Lower leg skin (tissue), 4 donors: ENCODE measurements at places on chromosomes 6 and 20.
A peak's percentile ranks its signal among the peaks of the same experiment; 100 is the strongest.

DNA sequence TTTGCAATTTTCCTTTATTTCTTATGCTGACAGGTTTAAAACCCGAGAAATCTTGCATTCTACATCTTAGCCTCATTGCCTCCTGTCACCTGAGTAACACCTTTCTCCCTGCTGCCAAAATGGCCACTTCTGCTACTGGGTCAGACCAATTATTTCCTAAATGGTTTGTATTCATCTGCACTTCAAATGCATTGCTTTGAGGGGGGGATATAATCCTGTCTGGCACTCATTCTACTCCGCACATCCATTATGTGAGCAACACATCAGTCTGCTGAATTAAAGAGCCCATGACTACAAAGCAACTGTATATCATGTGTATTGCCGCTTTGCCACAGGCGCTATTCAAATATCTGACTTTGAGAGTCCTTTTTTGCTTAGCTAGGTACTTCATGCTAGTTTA, 141.6 kb upstream of the TSHZ2 start:
- no peak for DNase-seq

DNA sequence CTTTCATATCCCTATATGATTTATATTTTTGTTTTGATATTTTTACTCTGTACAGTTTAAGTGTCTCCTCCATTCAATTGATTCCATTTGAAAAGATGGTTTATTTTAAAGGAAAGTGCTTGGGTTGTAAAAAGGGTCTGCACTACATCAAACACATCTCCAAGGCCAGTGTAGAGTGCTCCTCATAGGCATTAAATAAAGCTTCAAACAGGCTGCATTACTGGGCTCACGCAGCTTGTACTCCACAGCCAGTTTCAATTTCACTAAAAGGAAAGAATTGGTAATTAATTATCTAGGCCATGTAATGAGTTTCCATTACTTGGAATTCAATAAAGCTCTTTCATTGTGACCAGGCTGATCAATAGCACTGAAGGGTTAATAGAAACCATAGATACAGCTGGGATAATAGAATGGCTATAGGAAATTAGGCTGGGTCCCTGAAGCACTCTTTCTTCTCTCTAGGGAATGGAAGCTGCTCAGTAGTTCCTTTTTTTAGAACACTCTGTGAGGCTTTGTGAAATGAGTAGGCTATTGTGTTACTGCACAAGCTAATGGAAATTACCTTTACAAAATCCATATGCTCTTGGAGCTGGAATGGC, 442.2 kb downstream of the RNF144B start:
- DNase-seq: no peak

DNA sequence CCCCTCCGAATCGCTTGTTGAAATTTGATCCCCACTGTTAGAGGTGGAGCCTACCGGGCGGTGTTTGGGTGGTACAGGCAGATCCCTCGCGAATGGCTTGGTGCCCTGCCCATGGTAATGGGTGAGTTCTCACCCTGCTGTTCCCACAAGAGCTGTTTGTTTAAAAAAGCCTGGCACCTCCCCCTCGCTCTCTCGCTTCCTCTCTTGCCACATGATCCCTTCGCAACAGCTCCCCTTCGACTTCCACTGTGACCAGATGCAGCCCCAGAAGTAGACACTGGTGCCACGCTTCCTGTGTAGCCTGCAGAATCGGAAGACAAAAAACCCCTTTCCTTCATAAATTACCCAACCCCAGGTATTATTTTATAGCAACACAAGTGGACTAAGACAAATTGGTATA, 292.2 kb upstream of the QKI start:
- DNase-seq: no peak

DNA sequence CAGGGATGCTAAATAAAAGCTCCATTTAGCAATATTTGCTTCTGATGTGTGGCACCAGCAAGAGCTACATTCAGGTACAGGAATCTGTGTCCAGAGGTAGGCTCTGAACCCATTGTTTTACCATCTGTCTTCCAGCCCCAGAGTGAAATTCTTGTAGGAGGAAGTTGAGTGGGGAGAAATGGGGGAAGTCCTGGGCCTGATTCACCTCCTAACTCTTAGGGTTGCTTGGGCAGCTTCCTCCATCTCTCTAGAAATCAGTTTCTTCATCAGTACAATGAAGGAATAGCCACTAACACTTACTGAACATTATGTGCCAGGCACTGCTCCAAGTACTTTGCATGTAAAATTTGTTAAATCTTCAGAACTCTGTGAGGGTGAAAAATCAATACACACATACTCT, 35.1 kb upstream of the TSPYL1 start:
- DNase-seq: peak; percentile 37

GRCh38 chr6:144340541-144341371, 55.6 kb downstream of the UTRN start:
- no peak for DNase-seq

DNA sequence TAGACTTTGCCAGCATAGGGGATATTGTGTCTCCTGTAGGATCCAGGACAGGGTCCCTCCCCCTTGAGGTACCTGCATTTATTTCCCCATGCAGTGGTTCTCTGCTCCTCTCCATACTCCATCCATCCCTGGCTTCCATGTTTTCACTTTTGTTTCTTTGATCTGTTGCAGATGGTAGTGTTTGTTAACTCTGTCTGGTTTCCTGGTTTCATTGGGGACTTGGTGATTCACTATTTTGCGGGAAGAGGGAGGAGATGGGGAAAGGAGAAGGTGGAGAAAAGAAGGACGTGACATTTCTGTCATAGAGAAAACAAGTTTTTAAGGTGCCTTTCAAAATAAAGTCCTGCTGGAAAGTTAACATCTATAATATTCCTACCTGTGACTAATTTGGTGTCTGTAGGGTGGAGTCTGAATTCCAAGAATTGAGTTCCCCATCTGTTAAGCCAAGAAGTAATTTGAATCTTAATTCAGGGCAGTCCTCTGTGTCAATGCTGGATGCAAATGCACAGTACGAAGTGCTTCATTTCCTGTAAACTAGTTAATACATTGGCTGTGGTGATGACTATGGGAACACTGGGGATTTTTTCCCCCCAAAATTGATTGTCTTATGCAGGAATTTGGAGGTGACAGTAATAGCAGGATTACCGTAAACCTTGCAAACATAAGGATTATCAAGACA, 6.9 kb upstream of the RNF144B start:
- no peak for DNase-seq

DNA sequence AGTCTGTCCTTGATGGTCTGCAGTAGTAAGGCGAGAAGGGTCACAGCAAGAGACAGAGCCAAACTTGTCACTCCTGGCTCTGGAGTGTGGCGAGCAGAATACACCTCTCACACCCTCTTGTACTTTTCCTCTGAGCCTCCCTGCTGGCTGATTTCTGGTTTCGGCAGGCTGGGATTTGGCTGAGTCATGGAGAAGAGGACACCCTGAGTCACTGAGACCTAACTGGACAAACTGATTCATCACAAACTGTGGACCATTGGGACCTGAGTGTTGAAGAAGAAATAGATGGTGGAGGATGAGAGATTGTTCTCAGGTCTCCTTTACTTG, 101.7 kb downstream of the F13A1 start:
- no peak for DNase-seq

GRCh38 chr6:18565231-18565630, 178.1 kb downstream of the RNF144B start:
- no peak for DNase-seq

- DNase-seq: no peak
These were observed 21.2 kb downstream of the C6orf132 start for GRCh38 chr6:42120895-42121865.

- DNase-seq: no peak
These were observed 367.3 kb upstream of the EPHA7 start for GRCh38 chr6:93786474-93787330.

GRCh38 chr6:24686946-24687345, 20.1 kb downstream of the ACOT13 start:
- DNase-seq: no peak
